ENCODE measurements at places on chromosomes 7 and 10.

DNA sequence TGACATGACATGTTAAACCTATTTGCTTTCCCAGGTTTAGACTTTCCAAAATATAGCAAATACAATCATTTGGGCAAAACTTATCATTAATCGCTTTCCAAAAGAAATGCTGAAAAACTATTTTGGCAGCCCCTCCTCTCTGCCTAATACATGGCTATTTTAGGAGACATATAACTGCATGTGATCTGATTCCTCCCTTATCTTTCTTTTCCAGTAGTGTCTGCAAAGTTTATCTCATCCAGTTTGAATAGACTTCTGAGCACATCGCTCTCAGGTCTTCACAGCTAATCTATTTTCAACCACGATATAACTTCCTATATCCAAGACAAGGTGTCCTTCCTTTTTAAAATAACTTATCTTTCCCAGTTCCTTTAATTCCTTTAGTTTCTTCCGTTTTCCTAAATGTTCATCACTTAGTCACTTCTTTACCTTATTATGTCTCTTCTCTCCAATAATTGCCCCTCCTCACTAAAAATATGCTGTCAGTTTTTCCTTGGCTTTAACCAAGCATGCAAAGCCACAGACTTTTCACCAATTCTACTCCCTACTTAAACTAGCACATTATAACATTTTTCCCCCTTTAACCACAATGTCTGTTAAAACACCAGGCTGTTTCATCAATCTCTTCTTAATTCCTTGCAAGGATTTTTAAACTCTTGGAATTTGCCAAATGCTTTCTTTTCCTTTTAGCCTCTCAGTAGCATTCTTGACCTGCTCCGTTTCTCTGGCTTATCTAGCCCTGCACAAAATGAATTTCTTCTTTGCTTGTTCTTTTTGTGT, 24.4 kb downstream of the GNG11 start:
- DNase-seq = no peak

DNA sequence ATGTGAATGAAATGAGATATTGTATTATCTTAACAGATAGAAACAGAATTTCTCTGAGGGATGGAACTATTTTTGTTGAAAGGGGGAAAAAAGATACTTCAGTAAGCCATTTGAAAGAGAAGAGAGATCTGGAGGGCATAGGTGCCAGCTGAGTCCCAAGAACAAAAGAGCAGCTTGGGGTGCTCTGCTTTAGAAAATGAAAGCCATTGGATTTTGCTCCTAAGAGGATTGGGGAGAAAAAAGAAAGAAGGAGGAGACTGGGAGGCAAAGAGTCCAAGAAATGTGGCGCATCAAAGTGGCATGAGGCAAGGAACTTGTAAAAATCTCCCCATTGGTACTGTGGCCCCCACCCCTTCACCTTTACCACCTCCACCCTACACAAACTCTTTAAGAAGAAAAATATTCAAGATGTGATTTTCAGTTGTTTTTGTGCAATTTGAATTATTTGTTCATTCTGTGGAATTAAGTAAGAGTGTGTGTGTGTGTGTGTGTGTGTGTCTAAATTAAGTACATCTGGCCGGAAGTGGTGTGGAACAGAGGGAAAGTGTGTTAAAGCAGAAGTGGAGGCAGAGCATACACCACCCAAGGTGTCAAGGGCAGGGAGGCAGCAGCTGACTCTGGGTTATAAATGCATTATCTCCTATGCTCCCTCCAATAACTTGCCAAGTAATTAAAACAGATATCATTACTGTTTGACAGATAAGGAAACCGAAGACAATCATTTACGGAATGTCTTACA, 9.9 kb upstream of the GNAI1 start:
- DNase-seq = no peak

DNA sequence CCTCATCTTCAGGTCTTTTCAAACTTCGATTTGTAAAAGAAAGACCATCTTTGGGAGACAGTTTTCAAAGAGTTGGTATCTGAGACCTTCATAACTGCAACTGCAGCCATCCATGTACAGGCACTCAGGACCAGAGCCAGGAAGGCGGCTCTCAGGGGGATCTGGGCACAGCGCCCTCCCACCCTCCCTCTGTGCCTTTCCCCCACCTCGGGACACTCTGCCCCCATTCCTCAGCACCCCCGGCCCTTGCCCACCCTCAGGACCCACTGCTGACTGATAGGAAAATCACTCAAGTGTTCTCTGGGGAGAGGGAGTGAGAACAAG, 143.6 kb downstream of the CUBN start:
- DNase-seq = no peak

- DNase-seq = peak; percentile 79
Measured at GRCh38 chr10:80408242-80409101, at the start of gene PRXL2A. TSS of gene PRXL2A (plus strand) at chr10:80408551. CDS start at chr10:80420468, 11,917 bp downstream.

- DNase-seq = no peak
Measured at GRCh38 chr7:134262322-134262721, 54.4 kb downstream of the SLC35B4 start.

GRCh38 chr7:44465490-44465889, 25.0 kb downstream of the NUDCD3 start:
- no peak for DNase-seq

Measured in midbrain (tissue), 1 donor.